ENCODE measurements at places on chromosomes 13 and 19. TPM values are rescaled to one million over a fixed set of nuclear protein-coding genes. Genes with fewer than 3 reads are reported as not detected.

PIH1D1 gene
- total RNA-seq: 93.3 TPM

CGB3 gene
- not detected for total RNA-seq

KCNRG gene
- 2.9 TPM for total RNA-seq

JAK3 gene
- 2.3 TPM for total RNA-seq

THSD1 gene
- 1.9 TPM for total RNA-seq

HAUS8 gene
- 4.4 TPM for total RNA-seq

CYP4F12 gene
- total RNA-seq: 406 TPM

ZNF415 gene
- 5.6 TPM for total RNA-seq

GAPDHS gene
- total RNA-seq: not detected
